ENCODE measurements at places on chromosomes 1 and 21.

GRCh38 chr1:50615036-50615750 lies 191.9 kb upstream of the DMRTA2 start:
- no peak for DNase-seq

GRCh38 chr21:45262616-45263015 lies 25.1 kb downstream of the POFUT2 start:
- DNase-seq, result no peak

GRCh38 chr1:72481420-72481970 lies 199.2 kb upstream of the NEGR1 start:
- DNase-seq, result no peak

GRCh38 chr1:246959944-246960693 lies 28.4 kb upstream of the AHCTF1 start:
- no peak for DNase-seq

GRCh38 chr21:41545500-41546359 lies 37.8 kb upstream of the TMPRSS2 start:
- DNase-seq, result no peak

GRCh38 chr21:38910390-38911067 lies 104.8 kb downstream of the ETS2 start:
- DNase-seq, result no peak

DNA sequence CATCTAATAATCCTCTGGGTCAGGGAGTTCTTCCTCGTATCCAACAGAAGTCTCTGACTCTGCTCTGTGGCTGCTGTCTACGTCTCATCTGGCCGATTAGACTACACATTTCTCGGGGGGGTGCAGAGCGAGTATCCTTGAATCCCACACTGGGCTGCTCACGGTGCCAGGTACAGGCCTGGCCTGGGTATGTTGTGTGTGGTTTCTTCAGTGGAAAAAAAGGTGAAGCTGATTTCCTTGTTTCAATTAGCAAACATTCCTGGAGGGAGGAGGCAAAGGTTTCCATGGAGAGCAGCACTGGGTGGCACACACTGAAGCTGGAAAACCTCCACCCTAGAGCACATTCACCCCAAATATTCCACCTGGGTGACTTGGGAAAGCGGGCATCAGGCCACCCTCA lies 2.0 kb upstream of the RAB7B start:
- DNase-seq, result no peak

DNA sequence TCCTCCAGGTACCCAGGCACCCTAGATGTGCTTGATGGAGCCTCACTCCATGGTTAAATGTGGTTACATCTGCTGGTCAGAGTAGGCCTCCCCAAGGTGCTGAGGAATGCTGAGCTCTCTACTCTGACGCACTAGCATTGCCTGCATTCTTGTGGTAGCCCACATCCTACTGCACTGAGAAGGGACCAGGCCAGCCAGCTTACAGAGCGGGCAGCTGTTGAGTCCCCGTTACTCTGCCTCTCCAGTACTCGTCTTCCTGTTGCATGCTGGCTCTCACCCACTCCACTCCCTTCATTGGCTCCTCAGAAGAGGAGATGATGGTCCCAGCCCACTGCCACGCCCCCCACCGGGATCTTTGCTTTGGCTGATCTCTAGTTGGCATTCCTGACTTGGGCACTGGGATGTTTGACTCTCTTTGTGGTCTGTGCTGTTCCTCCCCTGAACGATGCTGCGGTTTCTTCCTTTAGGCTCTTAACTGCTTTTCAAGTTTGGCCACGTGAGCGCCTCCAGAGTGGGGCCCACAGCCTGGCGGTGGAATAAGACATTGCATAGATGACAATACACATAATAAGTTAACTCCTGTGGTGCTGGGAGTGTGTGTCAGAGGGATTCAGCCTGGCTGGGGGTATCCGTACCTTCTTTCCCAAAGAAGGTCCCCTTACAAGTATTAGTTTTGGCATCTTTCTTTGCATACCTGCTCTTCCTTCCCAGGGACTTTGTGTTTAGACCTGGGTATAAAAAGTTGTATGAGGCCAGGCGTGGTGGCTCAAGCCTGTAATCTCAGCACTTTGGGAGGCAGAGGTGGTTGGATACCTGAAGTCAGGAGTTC lies 18.6 kb downstream of the AZIN2 start:
- DNase-seq, result peak; percentile 25

- peak; percentile 52 for DNase-seq
These were observed 64.3 kb downstream of the CAMSAP2 start for GRCh38 chr1:200802865-200803512.

- DNase-seq, result no peak
These were observed 168.4 kb downstream of the ZZZ3 start for GRCh38 chr1:77513839-77514763.

DNA sequence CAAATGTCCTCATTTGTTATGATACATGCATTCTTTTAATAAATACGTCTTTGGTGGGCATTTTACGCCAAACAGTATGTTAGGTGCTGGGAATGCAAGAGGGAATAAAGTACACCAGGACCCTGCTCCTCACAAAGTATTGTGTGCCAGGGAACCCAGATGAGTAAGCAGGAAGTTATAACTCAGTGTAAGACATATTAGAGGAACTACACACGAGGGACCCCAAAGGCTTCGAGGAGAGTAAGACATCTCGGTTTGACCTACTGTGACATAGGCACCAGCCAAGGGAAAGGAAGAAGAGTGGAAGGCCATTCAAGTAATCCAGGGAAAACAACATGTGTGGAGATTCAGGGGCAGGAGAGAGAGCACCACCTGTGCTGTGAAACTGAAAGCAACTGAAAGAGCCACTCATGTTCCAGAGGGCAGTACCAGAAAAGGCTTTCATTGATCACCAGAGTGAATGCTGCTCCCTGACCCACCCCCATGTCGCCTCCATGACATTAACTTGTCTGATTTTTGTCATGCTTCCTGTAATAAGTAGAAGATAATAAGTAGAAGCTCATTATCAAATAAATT lies 542.5 kb upstream of the PKN2 start:
- no peak for DNase-seq

DNA sequence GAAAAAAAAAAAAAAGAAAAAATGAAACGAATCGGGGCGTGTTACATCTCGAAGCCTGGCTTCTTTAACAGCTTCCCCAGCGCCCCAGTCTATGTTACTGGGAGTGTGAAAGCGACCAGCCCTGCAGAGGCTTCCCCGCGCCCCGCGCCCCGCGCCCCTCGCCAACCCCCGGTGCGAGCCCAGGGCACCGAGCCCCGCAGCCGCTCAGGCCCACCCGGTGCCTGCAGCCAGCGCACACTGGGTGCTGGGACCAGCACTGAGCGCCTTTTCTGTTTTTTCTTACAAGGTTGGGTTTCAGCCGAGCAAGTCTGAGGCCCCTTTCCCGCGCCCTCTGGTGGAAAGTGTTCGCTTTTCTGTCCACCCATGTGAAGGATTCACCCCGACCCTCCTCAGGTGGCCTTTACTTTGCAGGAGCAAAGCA lies 42.1 kb upstream of the ZNF496 start:
- DNase-seq, result peak; percentile 40

GRCh38 chr1:155000411-155000725 lies 2.2 kb upstream of the ZBTB7B start:
- DNase-seq, result no peak

GRCh38 chr21:18161841-18162240 lies 82.8 kb upstream of the CHODL start:
- DNase-seq, result no peak

DNA sequence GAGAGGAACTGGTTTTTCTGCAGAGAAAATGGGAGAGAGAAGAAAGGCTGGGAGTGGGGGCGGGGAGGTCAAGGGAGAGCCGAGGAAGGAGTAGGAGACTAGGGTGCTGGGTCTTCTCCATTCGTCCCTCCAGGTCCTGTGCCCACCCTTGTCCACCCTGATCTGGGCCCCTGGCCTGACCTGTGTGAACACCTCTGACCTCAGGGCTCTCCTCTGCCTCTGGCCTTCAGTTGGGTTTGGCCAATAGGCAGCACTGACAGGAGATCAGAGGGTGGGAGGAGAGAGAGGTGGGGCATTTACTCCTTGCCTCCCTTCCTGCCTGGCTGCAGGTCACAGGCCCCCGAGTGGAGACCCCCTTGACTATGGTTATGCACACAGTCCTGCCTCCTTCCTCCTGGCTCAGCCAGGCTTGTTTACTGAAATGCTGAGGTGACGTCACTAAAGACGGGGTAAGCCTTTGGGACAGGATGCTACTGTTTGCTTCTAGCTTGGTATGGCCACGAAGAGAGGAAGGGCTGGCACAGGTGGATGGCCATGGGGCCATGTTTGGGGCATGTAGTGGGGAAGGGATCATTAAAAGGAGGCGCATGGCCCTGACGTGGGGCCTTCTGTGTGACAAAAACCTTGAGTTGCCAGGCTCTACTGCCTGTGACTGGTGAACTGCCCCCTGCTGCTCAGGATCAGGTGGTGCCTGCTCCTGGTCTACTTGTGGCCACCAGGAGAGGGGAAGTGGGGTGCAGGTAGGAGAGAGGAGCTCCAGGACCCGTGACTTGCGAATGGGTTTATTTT lies 248.7 kb upstream of the CSF3R start:
- DNase-seq, result no peak

GRCh38 chr21:31221043-31221442 lies 123.0 kb downstream of the TIAM1 start:
- no peak for DNase-seq

DNA sequence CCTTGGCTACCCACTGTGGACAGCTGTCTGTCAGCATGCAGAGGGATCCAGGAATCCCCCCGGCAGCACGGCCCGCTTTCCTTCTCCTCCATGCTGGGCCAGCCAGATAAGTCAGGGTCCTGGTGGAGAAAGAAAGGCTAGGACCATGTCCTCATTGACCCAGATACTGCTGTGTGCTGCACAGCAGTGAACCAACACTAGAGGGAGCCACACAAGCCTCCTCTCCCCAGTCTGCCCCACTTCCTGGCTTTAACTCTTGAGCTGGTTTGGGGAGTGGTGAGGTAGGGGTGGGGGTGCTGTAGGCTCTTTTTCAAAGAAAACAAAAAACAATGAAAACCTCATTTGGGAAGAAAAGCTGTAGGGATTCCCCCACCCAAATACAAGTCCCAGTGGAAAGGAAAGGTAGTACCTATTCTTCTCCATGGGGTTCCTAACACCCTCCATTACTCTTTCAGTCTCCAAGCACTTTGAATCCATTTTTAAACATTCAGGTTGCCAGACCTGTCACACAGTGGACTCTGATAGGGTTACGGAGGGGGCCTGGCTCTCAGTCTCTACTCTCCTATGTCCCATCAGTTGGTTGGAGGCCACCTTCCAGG lies 84.9 kb upstream of the CD1D start:
- DNase-seq, result no peak

GRCh38 chr1:35452106-35452774 lies 105.0 kb downstream of the KIAA0319L start:
- DNase-seq, result no peak

GRCh38 chr1:224203243-224204016 lies 20.4 kb downstream of the DEGS1 start:
- no peak for DNase-seq

DNA sequence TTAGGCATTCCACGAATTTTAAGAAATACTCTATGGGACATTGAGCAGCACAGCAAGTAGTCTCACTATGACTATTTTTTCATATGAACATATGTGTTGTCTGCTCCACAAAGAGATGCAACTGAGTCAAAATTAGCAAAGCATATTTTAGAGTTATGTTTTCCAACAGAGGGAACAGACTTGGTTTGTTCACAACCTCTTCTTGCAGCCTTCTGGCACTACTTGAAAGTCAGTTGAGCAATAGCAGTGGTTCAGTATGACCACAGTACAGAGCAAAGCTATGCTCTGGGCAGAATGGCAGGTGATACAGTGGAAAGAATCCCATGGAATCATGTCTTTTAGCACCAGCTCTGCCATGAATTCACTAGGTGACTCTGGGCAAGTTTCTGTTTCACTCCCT lies 5.2 kb downstream of the CCN1 start:
- DNase-seq, result no peak

- no peak for DNase-seq
These were observed 428.7 kb downstream of the PLA2G4A start for GRCh38 chr1:187257476-187257875.

DNA sequence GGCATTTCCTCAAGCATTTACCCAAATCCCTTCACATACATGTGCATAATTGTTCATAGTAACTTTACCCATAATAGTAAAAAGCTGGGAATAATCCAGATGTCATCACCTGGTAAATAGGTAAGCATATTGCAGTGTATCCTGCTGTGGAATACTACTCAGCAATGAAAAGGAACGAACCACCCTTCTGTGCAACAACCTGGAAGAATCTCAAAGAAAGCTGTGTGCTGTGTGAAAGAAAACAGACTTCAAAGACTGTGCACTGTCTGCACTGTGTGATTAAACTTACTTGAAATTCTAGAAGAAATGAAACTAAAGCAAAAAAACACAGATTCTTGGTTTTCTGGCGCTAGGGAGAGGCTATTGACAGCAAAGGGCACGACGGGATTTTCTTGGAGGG lies 13.5 kb downstream of the TFF2 start:
- DNase-seq, result no peak

GRCh38 chr1:93681989-93682412 lies 364 bp upstream of the BCAR3 start:
- no peak for DNase-seq

- no peak for DNase-seq
These were observed 2.3 kb downstream of the IL6R start for GRCh38 chr1:154407198-154408091.

- DNase-seq, result no peak
These were observed 77.2 kb downstream of the DDAH1 start for GRCh38 chr1:85387781-85388180.

- DNase-seq, result no peak
These were observed 362.7 kb downstream of the PTPRU start for GRCh38 chr1:29599071-29599470.

GRCh38 chr1:236103646-236104218 lies 38.6 kb upstream of the GPR137B start:
- peak; percentile 53 for DNase-seq

- DNase-seq, result no peak
These were observed 69.8 kb downstream of the CR1 start for GRCh38 chr1:207565546-207566468.

DNA sequence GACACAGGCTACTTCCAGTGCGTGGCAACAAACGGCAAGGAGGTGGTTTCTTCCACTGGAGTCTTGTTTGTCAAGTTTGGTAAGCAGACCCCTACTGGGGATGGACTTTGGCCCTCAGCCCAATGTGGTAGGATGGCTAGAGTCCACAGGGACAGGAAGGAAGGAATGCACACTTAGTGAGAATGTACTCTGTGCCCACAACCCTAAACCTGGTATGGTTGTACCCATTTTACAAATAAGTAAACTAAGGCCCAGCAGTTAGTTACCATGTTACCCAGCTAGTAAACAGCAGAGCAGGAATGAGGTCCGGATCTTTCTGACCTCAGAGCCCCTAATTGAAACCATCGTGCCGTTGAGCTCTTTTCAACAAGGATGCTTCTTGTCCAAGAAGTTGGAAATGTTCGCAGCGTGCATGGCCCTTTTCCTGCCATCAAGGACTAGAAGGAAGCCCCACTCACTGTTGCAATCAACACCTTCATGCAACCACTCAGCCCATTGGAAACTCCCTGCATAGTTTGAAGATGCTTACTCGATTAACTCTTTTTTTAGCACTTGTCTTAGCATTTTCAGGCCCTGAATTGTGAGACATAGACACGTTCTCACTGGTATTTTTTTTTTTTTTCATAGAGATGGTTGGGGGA lies 153.4 kb upstream of the UBE2U start:
- no peak for DNase-seq

GRCh38 chr1:27451343-27451742 lies 38.6 kb downstream of the WASF2 start:
- no peak for DNase-seq

All from stimulated activated CD8-positive, alpha-beta memory T cell treated with anti-CD3 and anti-CD28 coated beads, Interleukin-15, amount 100 ng/mL, for 1 hour (primary cell).